Sigmoid colon (tissue), 7 donors: ENCODE measurements at places on chromosomes 3 and 15. TPM values are rescaled to one million over a fixed set of nuclear protein-coding genes. Genes with fewer than 3 reads are reported as not detected.

GRCh38 chr15:53397041-53397616 is 362.3 kb downstream of the WDR72 start:
- no peaks in the 10 kb centered on the region for H3K4me1 ChIP-seq
- no peak overlapping the region for H3K27ac ChIP-seq
- no peak for DNase-seq
- H3K4me3 ChIP-seq, result no peak overlapping the region

DNA sequence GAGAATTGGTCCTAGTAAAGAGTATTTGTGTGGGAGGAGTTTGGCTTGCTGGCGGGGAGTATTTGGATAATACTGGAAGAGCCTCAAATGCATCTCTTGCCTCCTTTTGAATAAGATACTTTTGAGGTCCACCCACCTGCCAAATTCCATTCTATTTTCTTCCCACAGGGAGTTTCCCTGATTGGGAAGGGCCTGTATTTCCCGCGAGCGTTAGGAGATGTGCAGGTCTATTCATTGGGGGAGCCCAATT is 406 bp upstream of the RASA2 start:
- no peaks in the 10 kb centered on the region for H3K36me3 ChIP-seq
- DNase-seq, result no peak
- peak overlapping the region; percentile 98 for H3K27ac ChIP-seq
- no peaks in the 10 kb centered on the region for H3K27me3 ChIP-seq
- no peaks in the 10 kb centered on the region for H3K4me1 ChIP-seq
- H3K4me3 ChIP-seq, result peak overlapping the region; percentile 97

The ATP13A4 gene
- total RNA-seq, result not detected

GRCh38 chr3:107235193-107235927 is 141.9 kb upstream of the CCDC54 start:
- no peak for DNase-seq
- no peaks in the 10 kb centered on the region for H3K27me3 ChIP-seq
- H3K27ac ChIP-seq, result peak overlapping the region; percentile 74

DNA sequence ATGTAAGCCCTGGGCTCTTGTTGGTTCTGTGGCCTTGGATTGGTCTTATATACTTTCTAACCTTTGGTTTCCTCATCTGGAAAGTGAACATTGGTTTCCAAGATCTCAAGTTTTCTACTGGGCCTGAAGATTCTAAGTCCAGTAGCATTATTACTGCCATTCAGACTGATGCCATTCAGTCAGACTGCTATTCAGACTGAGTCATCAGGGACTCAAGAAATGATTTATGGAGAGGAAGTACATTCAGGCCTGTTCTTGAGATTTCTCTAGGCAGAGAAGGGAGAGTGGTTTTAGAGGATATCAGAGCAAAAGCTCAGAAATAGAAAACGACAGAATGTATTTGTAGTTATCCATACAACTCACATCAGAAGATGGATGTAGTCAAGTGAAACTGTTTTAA is 557.2 kb downstream of the NR2F2 start:
- no peak overlapping the region for H3K27ac ChIP-seq
- no peaks in the 10 kb centered on the region for H3K4me1 ChIP-seq
- no peak overlapping the region for H3K4me3 ChIP-seq
- H3K36me3 ChIP-seq, result no peaks in the 10 kb centered on the region

The TMEM42 gene
- total RNA-seq, result 8.8 TPM

- no peaks in the 10 kb centered on the region for H3K27me3 ChIP-seq
- H3K4me3 ChIP-seq, result no peak overlapping the region
- peaks cover 39% of the 10 kb centered on the region for H3K4me1 ChIP-seq
- no peak overlapping the region for H3K27ac ChIP-seq
Measured at GRCh38 chr3:188706176-188706575, 465.6 kb upstream of the TPRG1 start.

The POTEB2 gene
- not detected for total RNA-seq

GRCh38 chr15:25065286-25065685 is 110.5 kb downstream of the SNRPN start:
- peaks cover 95% of the 10 kb centered on the region for H3K36me3 ChIP-seq
- H3K27me3 ChIP-seq, result no peaks in the 10 kb centered on the region
- H3K4me3 ChIP-seq, result no peak overlapping the region
- H3K27ac ChIP-seq, result no peak overlapping the region
- peak; percentile 39 for DNase-seq

The RTP1 gene
- not detected for total RNA-seq

The ANKRD34C gene
- not detected for total RNA-seq

GRCh38 chr3:14927308-14927707 is 20.1 kb upstream of the NR2C2 start:
- no peak overlapping the region for H3K4me3 ChIP-seq
- H3K27ac ChIP-seq, result no peak overlapping the region
- H3K36me3 ChIP-seq, result no peaks in the 10 kb centered on the region

The AP4E1 gene
- 8.1 TPM for total RNA-seq

- no peak overlapping the region for H3K27ac ChIP-seq
- H3K4me1 ChIP-seq, result no peaks in the 10 kb centered on the region
- no peaks in the 10 kb centered on the region for H3K27me3 ChIP-seq
Measured at GRCh38 chr15:54687628-54688027, 509.1 kb downstream of the RSL24D1 start.

The MORC1 gene
- not detected for total RNA-seq

DNA sequence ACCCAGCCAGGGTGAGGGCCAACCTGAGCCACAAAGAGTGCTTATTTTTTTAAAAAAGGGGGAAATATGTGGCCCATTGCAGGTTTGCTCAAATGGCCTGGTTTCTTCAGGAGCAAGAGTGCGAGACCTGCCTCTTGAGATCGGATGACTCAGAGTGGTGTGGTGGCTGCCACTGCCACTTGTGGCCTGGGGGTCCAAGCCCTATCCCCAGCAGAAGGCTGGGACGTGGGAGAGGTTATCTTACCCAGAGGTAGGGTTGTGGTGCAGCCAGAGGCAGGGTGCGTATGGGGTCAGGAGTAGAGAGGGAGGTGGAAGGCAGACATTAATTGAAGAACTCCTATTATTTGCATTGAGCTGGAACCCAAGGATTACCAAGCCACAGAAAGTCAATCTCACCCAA is 83.2 kb upstream of the SMAD3 start:
- H3K4me3 ChIP-seq, result no peak overlapping the region
- H3K27ac ChIP-seq, result no peak overlapping the region
- H3K36me3 ChIP-seq, result no peaks in the 10 kb centered on the region
- no peak for DNase-seq
- peaks cover 9% of the 10 kb centered on the region for H3K4me1 ChIP-seq
- H3K27me3 ChIP-seq, result no peaks in the 10 kb centered on the region
